ENCODE measurements at places on chromosomes 7 and 10.

DNA sequence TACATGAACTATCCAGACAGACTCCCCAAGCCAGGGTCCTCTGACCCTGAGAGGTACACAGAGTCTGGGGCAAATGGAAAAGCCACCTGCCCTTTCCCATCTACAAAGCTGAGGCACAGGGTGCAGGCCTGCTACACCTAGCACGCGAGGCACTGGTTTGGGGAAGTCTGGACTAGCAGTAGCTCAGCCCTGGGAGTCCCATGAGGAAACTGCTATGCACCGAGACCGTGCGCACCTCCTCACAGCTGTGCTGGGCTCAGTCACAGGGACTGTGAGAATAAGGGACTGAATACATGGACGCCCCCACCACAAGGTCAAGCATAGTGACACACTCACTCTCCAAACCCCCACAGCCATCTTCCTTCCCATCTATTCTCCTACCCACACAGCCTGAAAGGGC lies 8.2 kb downstream of the MAT1A start:
- DNase-seq = no peak

GRCh38 chr7:24968165-24968564 lies 11.8 kb downstream of the OSBPL3 start:
- DNase-seq = no peak

GRCh38 chr10:12512332-12513002 lies 163.1 kb downstream of the CAMK1D start:
- DNase-seq = no peak

DNA sequence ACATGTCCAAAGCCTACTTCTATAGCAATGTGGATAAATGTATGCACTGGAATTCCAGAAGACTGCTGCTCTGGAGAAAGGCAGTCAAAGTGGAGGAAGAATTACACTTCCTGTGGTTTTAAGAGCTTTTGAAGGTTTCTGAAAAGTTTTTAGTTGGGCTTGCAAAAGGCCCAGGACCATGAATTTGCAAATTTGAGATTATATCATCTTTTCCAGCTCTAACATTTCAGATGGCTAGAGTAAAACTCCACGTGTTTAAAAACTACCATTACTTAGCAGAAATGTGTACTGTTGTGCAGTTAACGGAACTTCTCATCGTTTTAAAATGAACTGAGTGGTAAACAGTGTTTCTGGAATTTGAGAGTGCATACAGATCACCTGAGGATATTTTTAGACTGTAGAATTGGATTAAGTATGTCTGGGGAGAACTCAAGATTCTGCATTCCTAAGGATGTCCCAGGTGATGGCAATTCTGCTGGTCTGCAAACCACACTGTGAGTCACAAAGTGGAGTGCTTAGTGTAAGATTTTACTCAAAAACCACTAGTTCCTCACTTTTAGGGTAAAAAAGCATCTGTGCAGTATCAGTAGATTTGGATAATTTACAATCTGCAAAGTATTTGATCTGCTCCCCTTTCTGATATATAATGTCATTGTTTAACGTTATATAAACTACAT lies 32.9 kb upstream of the CCDC71L start:
- no peak for DNase-seq

GRCh38 chr10:68871731-68872342 lies 29.3 kb upstream of the DDX50 start:
- DNase-seq = no peak

DNA sequence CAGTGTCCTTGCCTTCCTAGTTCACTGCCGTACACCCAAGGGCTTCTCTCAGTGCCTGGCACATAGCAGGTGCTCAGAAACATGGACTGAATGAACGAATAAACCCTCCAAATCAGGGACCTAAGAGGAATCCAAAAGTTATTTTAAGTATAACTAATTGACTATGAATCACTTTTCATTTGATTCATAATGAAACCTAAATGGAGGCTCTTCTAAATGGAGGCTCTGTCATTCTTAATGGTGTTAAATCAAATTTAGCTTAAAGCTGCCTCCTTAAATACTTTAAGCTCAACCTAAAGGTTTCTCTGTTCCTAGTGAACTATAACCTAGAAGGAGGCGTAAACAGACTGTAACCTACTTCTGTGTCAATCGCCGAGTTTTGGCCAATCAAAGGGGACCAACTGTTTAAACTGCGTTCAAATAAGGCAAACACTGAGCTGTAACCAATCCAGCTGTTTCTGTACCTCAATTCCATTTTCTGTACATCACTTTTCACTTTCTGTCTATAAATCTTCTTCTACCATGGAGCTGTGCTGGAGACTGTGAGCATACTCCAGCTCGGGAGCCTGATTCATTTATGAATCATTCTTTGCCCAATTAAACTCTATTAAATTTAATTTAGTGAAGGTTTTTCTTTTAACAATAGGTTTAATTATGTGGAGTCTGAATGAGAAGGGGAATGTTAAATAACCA lies 11.0 kb downstream of the PYROXD2 start:
- no peak for DNase-seq

DNA sequence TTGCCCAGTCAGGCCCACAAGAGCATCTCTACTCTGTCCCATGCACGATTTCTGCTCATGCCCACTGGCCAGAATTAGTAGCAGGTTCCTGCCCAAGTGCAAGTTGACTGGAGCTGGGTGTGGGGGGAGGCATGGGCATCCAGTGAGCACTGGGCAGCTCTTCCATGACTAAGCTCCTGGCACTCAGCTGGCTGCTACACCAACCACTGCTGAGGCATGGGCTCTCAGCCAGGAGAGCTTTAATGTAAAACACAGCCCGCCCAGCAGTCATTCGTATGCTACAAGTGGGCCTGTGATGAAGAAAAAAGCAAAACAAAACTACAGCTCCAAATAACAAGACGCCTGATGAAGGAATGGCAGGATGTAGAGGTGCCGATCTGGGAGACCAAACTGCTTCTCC lies 335.4 kb upstream of the PFKP start:
- DNase-seq = no peak

DNA sequence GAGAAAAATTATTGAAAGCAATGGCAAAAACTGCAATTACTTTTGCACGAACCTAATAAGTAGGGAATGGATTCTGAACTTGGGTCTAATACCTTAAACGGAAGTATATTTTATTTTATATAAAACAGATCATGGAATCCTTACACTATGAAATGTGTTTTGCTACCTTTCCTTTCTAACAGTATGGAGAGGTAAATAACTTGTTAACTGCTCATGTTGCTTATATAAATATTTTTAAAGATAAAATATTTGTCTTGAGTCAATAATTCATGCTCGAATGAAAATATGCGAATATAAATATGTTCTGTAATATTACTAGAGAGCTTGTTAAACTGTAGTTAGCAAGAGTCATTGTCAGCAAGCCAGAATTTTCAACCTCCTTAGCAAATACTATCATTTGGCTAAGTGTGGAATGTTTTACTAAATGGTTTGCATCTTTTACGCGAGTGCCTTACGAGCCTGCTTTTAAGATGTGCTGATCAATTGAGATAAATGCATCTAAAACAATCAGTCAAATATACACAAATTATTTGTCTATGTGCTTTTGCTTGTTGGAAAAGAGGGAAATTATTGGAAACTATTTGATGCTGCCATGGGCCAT lies 5.9 kb downstream of the GNAT3 start:
- no peak for DNase-seq

GRCh38 chr10:98028168-98028770 lies 2.2 kb downstream of the CRTAC1 start:
- peak; percentile 29 for DNase-seq

DNA sequence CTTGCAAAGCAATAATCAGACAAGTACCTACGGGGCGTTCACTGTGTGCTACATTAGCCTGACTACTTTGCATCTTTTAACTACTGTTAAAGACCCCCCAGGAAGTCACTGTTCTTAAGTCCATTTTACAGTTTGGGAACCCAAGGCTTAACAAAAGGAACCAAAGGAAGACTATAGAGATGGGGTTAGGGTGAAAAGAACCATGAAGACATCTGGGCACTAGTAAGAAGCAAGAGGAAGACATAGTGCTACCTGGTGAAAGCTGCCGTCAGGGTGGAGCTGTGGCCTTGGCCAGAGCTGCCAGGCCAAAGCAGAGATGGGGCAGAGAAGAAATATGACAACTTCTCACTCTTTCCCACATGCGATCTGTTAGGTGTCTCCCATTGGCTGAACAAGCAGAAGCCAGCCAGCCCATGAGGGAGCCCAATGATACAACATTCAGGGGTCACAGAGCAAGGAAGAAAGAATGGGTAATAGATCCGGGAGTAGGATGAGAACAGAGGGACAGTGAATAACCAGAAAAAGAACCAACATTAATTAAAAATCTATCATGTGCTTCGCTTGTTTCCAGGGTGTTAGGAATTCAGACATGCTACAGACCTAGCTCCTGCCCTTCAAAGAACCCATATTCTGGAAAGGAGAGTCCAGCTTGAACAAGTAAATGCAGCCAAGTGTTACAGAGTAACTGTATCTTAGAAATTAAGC lies 85.4 kb downstream of the ARID5B start:
- no peak for DNase-seq

DNA sequence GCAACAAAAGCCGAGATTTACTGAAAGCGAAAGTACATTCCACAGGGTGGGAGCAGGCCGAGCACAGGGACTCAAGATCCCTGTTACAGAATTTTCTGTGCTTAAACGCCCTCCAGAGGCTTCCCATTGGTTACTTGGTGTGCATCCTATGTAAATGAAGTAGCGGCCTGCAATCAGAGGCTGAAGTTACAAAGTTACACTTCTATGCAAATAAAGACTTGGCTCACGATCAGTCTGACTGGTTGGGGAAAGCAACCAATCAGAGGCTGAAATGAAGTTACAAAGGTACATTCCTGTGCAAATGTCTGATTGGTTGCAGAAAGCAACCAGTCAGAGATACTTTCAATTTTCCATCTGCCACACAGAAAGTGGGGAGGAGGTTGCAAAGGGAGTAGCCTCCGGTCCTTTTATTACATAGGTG lies 4.1 kb downstream of the ACBD7 start:
- DNase-seq = no peak

GRCh38 chr10:124465777-124466488 lies 4.3 kb downstream of the LHPP start:
- no peak for DNase-seq

DNA sequence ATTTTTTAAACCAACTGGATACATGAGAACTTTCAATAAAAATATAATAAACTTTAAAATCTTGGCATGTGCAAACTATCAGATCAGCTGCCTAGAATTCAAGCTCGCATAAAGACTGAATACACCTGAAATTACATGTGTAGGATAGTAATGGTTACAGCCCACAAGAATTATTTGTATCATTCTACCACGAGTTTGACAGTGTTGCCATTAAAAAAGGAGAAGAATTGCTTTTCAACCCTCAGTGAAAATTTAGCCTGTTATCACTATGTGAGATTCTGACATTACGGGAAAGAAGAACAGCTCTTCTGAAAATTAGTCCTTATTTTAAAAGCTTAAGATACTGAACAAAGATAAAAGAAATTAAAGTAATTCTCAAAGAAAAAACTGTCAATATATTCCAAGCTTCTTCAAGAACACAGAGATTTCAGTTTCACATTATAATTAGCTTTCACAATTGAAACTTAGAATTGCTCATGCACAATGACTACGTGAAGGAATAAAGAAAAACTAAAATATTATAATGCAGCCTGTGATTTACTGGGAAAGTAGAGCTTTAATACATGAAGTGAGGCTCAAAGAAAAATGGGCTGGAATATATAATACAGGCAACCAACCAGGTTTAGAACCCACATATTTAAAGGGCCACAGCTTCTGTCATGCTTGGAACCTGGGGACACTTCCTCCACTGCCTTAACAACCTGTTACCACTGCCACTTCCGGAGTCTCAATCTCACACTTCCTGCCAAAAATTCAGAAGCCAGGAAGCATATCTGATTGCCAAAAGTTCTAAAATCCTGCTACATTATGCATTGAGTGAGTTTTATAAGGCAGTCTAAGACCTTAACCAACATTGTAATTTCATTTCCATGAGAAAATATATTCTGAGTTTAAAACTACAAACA lies 23.2 kb downstream of the TPK1 start:
- DNase-seq = no peak

- no peak for DNase-seq
Observed at GRCh38 chr7:8579661-8580194, 146.3 kb downstream of the NXPH1 start.

- DNase-seq = peak; percentile 81
Observed at GRCh38 chr7:23470330-23471105, at the start of gene IGF2BP3. IGF2BP3 (minus strand) TSS chr7:23470491; CDS start chr7:23470110, 381 bp downstream.

DNA sequence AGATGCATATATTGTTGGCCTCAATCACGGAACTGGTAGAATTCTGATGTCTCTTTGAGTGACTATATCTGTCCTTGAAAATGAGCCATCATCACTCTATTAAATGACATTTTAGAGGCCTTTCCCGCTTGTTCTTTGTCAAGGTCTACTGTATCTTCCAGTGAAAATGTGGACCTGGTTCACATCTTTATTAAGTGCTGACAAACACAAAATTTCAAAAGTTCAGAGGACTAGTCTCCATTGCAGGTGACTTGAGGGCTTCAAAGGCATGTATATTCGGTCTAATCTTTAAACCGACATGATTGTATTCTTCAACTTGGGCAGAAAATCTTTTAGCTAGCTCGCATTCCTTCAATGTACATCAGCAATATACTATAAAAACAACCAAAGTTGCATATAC lies 36.6 kb upstream of the VWDE start:
- DNase-seq = no peak

- no peak for DNase-seq
Observed at GRCh38 chr10:116554628-116555027, 8.9 kb downstream of the PNLIP start.

GRCh38 chr10:15112657-15113056 lies 15.5 kb downstream of the RPP38 start:
- DNase-seq = no peak

DNA sequence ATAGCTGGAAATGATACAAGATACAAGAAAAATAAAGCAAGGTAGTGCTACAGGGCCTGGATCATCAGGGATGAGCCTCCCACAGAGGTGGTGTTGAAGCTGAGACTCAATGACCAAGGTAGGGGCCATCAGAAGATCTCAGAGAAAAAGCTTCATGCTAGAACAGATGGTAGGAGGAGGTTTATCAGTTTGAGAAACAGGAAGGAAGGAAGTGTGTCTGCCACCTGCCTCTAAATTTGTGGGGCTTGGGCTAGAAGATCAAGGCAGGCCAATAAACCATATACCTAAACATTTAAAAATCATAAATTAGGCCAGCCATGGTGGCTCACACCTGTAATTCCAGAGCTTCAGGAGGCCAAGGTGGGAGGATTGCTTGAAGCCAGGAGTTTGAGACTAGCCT lies 410.8 kb upstream of the PRKCQ start:
- DNase-seq = no peak

Measured in T-helper 2 cell (primary cell).